ENCODE measurements at places on chromosomes 1 and 21. TPM values are rescaled to one million over a fixed set of nuclear protein-coding genes. Genes with fewer than 3 reads are reported as not detected.

Gene TDRD5
- polyA plus RNA-seq: 3.2 TPM

Gene CCDC17
- polyA plus RNA-seq: 2.6 TPM

Gene SH2D5
- 1.4 TPM for polyA plus RNA-seq

Gene PKP1
- 0.06 TPM for polyA plus RNA-seq

Gene FCRLB
- polyA plus RNA-seq: 5.4 TPM

Gene CR1
- polyA plus RNA-seq: 15.4 TPM

Gene RAB3B
- 5.0 TPM for polyA plus RNA-seq

Gene ADAMTS4
- 0.78 TPM for polyA plus RNA-seq

Gene LRRC38
- polyA plus RNA-seq: not detected

Gene NBPF10
- 4.0 TPM for polyA plus RNA-seq

Gene GRIK3
- polyA plus RNA-seq: 3.3 TPM

Gene TAL1
- 5.6 TPM for polyA plus RNA-seq

Gene KCNJ9
- 0.09 TPM for polyA plus RNA-seq

Gene CA14
- polyA plus RNA-seq: 8.0 TPM

Gene MMEL1
- polyA plus RNA-seq: 2.9 TPM

Gene RIIAD1
- 0.55 TPM for polyA plus RNA-seq

Gene PLA2G5
- polyA plus RNA-seq: not detected

Gene PADI4
- 0.81 TPM for polyA plus RNA-seq

Gene EDARADD
- polyA plus RNA-seq: 9.0 TPM

Gene OR2T35
- polyA plus RNA-seq: not detected

Gene WNT9A
- polyA plus RNA-seq: 1.7 TPM

Gene TMEM52
- 1.4 TPM for polyA plus RNA-seq

Gene TARBP1
- polyA plus RNA-seq: 94.9 TPM

Gene UBL4B
- polyA plus RNA-seq: not detected

Gene ERO1B
- 12.6 TPM for polyA plus RNA-seq

Gene TMPRSS15
- polyA plus RNA-seq: 0.23 TPM

Gene LGR6
- polyA plus RNA-seq: 0.70 TPM

Gene S100A8
- 24.0 TPM for polyA plus RNA-seq

Gene LAMB3
- polyA plus RNA-seq: 0.69 TPM

Gene SEC16B
- polyA plus RNA-seq: 3.4 TPM

Gene DNAJC16
- polyA plus RNA-seq: 31.6 TPM

All from renal cortex interstitium (tissue), 15 donors.